ENCODE measurements at places on chromosomes 6 and 20.

GRCh38 chr6:42507901-42508300 lies 55.9 kb upstream of the UBR2 start:
- DNase-seq = no peak

GRCh38 chr6:2426561-2427340 lies 181.3 kb upstream of the GMDS start:
- DNase-seq = no peak

DNA sequence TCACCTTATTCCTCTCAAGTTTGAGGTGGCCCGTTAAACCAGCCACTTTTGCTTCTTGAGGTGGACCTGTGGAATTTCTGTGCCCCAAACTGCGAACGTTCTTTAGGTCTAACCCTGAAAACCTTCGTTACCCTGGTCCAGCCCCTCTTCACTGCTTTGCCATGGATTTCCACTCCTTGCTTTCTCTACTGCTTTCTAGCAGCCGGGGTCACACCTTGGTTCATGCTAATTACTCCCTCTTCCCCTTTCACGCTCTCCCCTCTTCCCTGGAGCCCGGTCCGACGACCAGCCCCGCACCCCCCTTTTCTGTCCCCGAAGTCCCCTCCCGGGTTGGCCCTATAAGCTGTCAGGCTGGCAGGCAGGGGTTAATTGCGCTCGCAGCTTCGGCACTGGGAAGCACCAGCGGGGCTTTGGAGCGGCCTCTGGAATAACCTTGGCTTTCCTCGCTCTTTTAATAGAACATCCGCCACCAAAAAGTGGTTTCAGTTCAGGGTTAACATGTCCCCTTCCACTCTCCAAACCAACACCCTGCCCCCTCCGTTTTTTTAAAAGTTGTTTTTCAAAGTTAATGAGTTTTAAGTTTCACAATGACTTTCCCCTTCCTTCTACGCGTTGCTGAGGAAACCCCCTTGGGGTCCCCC lies 1.4 kb upstream of the HIVEP1 start:
- peak; percentile 32 for DNase-seq

DNA sequence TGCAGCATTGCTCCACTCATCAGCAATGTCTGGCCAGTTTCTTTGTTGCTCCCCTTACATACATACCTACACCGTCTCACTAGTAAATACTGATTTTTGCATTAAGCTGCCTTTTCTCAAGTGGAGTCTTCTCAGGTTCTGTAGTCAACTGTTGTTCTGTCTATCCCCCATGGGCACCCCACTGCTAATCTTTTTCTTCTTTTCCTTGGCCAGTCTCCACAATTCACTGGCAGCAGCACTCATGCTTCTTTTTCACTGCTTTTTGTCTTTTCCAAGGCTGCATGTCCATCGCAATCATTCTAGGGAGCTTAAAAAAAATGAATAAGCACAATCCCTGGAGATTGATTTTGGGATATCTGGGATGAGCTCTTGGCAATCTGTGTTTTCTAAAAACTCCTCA lies 10.3 kb upstream of the ERVFRD-1 start:
- DNase-seq = no peak

DNA sequence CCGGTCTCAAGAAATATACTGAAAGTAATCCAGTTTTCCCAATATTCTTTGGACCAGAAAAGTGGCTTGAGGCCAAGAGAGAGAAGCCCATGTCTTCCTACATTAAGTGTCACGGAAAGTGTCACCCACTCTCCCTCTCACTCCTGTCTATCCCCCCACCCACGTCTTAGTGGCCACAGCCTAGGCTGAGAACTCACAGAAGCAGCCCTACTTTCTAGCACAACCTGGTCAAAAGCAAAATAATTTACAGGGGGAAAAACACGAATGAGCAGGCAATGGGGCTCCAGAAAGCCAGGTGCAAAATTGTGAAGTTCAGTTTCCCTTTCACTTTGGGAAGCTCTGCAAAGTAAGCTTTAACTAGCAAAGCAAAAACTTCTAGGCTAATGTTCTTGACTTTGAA lies 118.0 kb downstream of the OPRM1 start:
- DNase-seq = no peak

- no peak for DNase-seq
Observed at GRCh38 chr20:17395729-17396128, 135.4 kb downstream of the BFSP1 start.

GRCh38 chr6:153424719-153425400 lies 293.8 kb upstream of the RGS17 start:
- no peak for DNase-seq

DNA sequence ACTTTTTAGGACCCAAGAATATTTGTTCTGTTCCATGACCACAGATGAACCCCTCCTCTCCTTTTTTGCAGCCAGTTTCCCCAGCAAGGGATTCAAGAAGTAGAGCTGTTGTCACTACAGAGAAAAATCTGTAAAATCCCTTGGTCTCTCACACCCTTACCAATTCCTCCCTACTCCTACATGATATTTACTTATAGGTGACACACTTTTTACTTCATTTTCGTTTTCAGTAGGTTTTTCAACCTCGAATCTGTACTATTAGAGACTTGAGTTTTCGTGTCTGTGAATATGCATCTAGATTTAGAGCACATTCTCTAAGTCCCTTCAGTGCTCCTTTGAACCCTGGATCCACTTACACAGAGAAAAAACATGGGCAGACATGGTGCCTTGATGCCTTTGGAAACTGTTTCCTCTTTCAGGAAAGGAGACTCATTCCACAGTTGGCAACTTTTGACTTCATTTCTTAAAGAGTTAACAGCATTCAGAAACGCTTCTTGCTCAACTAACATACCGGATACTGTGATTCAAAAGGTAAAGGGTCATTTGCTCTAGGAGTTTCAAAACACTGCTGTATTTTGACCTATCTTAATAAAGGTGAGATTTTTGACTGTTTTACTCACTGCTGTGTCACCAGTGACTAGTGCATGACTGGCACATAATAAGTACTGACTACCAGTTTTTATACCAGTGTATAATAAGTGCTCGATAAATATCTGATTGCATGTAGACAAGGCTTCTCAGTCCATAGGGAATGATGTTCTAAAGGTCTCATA lies 50.6 kb downstream of the LAMA4 start:
- DNase-seq = no peak

- DNase-seq = no peak
Observed at GRCh38 chr20:12829170-12829569, 179.6 kb upstream of the SPTLC3 start.

DNA sequence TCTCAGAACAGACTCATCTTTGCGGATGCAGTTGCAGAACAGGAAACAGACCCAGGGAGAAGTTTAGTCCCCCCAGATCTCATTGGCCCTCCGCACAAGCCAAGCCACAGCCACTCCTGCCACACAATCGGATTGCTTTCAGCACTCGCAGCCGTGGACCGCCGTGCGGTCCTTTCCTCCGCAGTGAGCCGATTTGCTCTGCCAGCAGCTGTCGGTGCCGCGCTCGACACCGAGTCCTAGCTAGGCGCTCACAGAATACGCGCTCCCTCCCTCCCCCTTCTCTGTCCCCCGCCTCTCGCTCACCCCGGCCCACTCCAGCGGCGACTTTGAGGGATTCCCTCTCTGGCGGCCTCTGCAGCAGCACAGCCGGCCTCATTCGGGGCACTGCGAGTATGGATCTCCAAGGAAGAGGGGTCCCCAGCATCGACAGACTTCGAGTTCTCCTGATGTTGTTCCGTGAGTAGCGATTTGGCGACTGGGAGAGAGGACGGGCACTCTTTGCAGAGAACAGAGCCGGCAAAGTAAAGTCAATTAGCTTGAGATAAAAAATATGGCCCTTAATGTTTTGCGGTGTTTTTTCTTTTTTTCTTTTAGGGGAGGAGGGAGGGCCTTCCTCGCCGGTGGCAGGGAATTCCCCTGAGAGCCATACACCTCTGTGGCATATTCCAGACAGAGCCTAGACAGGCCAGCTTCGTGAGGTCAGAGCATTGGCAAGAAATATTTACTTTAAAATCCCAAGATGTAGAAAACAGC lies at the start of gene LAMP5:
LAMP5 (plus strand) TSS at position 130 of the 753 bp plus-strand sequence; CDS start at position 393, 263 bp downstream.
- no peak for DNase-seq

DNA sequence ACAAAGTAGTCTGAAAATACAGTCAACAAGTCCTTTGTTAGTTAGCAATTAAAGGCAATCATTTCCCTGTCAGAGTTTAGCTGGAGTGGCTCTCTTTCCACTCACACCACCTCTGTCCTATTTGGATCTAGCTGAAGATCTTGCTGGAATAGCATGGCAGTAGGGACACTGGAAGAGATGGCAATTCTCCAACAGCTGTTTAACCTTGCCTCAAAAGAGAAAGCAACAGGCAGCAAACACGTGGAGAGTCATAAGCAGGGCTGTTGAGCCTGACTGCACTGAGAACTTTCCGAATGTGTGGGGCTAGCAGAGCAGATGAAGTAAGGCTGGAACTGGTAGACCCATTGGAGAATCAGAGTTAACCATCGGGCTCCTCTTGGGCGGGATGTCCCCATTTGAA lies 38.0 kb upstream of the PRSS35 start:
- DNase-seq = no peak

DNA sequence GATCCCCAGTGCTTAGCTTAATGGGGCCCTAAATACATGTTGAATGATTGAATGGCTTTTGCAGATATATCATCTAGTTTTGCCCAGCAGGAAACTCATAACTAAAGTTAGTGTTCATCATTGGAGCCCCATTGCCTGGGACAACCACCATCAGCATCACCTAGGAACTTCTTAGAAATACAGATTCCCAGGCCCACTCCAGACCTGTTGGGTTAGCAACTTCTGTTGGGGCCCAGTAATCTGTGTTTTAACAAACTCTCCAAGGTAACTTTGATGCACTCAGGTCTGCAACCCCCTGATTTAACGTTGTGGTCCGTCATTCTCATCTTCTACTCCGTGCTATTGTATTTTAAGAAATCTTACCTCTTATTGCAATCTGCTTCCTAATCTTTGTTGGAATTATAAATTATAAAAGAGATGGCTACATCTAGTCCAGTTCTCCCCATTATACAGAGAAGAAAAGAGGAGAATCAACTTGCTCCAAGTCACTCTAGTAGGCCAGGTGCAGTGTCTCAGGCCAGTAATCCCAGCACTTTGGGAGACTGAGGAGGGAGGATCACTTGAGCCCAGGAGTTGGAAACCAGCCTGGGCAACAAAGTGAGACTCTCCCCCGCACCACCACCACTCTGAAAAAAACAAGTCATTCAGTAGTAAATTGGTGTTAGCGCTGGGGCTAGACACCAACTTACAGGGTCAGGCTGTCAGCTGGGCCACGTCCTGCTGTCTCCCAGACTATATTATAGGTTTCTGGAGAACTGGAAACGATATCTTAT lies 13.7 kb downstream of the FOXP4 start:
- no peak for DNase-seq

DNA sequence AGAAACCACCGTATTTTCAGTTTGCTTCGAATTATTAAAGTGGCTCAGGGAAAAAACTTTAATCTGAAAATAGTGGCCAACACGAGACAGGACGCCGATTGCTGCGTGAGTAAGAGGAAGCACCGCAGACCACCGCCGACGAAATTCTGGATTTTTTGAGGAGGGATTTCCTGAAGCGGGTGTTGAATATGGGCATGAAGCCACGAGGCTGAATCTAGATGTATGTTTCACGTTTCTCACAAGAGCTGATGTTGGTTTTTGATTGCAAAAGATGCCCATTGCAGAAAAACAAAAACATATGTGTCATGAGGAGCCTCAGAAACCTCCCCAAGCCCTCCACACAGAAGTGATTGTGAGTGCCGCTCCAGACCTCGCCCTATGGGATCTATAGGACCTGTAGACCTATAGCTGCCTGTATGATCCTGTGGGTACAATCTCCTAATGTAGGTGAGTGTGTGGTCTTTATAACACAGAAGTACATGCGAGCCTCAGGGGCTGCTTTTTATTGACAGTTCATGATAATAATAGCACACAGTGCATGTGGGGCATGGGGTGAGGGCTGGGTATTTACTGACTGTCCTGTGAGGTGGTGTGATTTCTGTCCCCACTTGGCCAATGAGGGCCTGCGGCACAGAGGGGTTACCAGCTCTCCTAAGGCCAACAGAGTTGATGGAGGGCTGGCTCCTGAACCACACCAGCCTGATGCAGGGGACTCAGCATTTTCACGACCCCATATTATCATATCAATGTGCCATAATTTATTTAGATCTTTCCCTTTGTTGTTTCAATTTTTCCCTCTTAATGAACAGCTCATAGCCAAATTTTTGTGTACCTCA lies 243.9 kb downstream of the DLL1 start:
- DNase-seq = no peak

DNA sequence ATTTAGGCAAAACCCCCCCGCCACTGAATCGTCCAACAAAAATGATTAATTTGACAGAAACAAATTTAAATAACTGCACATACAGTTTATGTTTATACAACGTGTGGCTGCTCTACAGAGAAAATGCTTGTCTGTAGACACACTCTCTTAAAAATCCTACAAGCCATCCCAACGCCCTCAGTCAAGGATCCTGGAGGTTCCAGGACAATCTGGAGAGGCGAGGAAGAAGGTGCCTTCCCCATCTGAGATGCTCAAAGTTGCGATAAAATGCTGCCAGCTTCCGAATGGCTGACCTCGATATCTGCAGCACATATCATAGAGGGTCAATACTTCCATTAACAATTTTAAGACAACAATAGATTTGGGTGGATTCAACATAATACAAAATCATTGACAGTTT lies 25.3 kb downstream of the ZNF217 start:
- DNase-seq = no peak

DNA sequence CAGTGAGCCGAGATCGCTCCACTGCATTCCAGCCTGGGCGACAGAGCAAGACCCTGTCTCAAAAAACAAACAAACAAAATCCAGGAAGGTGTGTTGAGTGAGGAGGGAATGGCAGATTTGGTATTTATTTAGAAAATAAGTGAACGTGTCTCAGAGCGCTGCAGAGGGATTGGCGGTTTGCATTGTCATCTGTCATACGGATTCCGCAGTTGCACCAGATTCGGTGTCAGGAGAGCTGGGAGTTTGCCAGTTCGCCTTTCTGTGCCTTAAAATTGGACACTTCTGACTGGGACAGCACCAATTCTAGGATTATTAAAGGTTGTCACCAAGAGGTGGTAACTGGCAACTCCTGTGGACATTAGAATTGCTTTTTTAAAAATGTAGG lies 912 bp downstream of the SNRNP48 start:
- DNase-seq = no peak

GRCh38 chr20:37341632-37342031 lies 4.3 kb upstream of the SRC start:
- DNase-seq = no peak

DNA sequence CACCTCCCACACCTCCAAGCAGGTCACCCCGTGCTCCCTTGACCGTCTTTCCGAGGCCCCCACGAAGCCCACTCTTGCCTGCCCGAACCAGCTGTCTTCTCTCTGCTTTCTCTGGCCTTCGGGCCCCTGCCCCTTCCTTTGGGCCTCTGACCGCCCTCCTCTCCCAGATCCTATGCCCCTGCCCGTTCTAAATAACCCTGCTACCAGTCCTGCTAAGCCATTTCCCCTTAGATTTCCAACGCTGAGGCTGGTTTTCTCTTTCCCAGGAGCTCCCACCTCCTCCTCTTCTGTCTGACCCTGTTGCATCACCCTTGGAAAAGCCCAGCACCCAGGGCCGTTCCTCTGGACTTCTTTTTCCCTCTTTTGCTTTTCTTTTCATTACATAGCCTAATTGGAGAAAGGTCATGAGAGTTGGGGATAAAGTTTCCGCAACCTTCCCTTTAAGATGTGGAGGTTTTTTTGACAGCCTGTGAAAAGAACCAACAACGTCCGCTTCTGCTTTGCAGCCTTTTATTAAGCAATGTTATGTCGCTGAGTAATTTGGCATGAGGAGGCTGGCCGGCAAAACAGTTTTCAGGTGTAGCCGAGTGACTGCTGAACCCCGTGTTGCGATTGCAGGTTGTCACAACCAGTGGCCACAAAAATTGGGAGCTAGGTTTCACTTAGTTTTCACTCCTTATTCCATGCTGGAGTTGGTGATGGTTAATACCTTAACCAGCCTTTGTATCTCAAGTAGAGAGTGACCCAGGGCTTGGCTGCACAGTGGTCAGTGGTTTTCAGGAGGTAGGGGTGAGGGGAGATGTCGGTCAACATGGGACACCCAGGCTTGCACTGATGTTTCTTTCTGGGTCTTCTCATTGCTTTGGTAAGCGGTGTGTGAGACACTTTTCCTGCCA lies 970 bp downstream of the BLTP3A start:
- no peak for DNase-seq

All from stimulated activated CD8-positive, alpha-beta memory T cell treated with anti-CD3 and anti-CD28 coated beads, Interleukin-4, amount 100 ng/mL, for 1 hour (primary cell).